Stimulated activated naive CD4-positive, alpha-beta T cell (primary cell): ENCODE measurements at places on chromosomes 2 and 18.

- no peak for DNase-seq
Observed at GRCh38 chr2:159738509-159739390, 26.4 kb downstream of the MARCHF7 start.

DNA sequence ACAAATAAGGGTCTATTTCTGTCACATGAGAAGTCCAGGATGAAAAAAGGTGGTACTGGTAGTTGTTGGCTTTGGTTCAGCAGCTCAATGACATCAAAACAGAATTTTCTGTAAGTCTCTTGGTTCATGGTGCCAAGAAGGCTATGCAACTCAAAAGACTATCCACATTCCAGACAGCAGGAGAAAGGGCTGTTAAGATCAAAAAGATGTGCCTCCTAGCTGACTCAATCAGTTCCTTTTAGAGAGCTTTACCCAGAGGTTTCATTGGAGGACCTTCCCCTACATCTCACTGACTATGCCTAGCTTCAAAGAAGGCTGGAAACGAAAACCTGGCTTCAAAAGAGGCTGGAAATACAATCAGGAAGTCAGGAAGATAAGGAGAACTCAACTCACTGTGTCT, 98.0 kb downstream of the DYM start:
- DNase-seq = no peak

GRCh38 chr2:118296663-118297062, 208.4 kb downstream of the INSIG2 start:
- DNase-seq = no peak

GRCh38 chr2:113875135-113875534, 14.8 kb upstream of the ACTR3 start:
- no peak for DNase-seq

- DNase-seq = no peak
Observed at GRCh38 chr2:124131276-124131675, 106.2 kb downstream of the CNTNAP5 start.

DNA sequence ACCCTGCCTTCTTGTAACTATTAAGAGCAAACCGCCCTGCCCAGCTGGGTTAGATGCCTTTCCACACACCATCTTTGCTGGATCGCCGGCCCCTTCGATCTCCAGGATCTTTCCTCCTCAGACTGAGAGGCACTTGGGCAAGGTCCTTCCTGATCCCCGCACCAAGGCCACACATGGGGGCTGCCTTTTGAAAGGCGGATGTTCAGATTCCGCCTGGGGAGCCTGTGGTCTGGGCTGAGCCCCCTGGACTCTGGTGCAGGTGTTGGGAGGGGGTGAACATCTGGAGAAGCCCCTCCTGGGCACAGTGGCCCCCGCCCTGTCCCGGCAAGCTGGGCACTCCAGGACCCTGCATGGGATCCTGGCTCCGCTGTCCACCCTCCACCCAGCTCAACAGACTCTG, 135.4 kb upstream of the HDAC4 start:
- DNase-seq = no peak

- DNase-seq = no peak
Observed at GRCh38 chr2:227280895-227281294, 44.2 kb upstream of the MFF start.

- no peak for DNase-seq
Observed at GRCh38 chr18:78618726-78619125, 360.9 kb upstream of the SALL3 start.

DNA sequence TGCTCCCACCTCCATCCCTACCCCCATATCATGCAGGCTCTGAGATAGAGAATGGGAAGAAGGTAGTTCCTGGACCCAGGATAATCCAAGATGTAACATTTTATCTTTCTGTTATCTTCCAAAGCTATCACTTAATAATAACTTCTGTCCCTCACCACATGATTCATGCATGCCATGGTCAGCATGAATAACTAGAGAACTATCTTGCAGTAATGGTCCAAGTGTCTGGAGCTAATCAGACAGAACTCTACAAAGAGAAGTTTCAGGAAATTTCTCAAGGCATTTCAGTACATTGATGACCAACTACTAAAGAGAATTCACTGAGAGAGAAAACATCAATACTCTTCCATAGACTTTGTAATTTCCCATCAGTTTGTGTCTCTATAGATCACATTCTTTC, 1469.7 kb upstream of the PIK3C3 start:
- no peak for DNase-seq

DNA sequence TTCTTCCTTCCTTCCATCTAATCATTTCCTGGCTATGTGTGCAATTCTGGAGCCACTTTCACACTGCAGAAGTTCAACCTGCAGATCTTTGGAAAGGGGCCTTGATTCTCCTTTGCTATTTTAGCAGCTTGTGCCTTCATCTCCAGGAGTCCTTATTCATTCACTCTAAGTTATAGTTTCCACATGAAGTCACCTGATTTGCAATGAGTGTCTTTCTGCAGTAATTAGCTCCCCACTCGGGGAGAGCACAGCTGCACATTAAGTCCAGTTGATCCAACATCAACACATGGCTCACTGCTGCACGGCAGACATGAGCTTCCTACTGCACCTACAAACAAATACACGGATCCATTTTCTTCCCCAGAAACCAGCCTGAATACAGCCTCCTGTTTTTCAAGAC, 323.1 kb upstream of the TNP1 start:
- no peak for DNase-seq

DNA sequence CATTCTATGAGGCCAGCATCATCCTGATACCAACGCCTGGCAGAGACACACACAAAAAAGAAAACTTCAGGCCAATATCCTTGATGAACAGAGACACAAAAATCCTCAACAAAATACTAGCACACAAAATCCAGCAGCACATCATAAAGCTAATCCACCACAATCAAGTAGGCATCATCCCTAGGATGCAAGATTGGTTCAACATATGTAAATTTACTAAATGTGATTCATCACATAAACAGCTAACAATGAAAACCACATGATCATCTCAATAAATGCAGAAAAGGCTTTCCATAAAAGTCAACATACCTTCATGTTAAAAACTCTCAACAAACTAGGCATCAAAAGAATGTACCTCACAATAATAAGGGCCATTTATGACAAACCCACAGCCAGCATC, 65.3 kb downstream of the WDPCP start:
- DNase-seq = no peak

DNA sequence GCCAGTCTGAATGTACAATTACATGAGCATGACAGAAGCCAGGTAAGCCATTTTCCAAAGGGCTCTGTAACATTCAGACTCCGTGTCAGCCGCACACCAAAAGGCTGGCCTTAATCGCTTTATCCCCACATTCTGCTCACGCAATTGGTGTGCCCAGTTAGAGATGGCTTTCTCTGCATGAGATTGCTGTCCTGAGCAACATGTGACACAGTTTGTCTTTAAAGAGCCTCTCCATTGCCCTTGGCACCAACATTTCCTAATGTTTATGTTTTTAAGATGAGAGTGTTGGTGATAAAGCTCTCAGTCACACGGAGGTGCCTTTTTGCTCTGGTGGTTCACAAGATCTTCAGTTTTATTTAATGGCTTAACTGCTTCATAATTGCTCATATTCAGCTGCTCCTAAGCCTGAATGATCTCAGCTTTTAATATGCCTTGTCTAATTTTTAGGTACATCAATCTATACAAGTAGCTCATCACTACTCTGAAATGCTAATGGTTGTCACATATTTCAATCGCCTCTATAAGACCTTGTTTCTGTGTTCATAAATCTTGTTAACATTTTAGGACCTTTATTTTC, 164.8 kb upstream of the ACVR2A start:
- DNase-seq = no peak

DNA sequence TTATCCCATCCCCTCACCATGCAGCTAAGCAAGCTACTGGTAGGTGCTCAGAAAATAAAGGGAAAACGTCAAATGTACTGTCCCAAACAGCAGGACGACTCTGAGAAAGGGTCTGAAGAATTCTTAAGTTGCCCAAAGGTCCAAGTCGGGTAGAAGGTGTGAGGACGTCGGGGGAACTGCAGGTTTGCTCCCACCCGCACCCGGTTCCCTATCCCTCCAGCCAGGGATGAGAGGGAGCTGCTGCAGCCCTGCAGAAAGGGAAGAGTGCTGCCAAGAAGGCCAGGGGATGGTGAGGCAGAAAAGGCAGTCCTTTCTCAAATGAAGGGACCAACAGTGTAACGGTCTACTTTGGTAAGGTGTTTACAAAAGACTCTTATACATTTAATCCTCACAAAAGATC, 6.9 kb upstream of the UCN start:
- no peak for DNase-seq

GRCh38 chr2:180291552-180292421, 284.7 kb upstream of the CWC22 start:
- no peak for DNase-seq

DNA sequence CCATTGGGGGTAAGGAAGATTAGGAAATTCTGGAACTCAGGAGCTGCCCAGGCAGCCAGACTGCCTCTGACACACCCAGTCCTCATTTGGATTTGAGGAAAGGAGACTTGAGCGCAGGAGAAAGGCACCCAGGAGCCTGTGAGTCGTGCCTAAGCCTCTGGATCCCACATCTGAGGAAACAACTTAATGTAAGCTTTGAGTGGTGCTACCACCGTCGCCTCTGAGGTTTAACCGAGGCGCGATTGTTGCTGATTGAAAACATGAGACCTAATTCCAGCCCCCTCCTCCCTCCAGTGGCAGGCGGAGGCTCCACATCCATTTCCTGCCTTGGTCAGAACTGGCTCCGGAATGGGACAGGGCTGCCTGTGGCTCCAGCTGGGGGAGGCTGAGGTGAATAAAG, 176.7 kb upstream of the PKDCC start:
- no peak for DNase-seq

DNA sequence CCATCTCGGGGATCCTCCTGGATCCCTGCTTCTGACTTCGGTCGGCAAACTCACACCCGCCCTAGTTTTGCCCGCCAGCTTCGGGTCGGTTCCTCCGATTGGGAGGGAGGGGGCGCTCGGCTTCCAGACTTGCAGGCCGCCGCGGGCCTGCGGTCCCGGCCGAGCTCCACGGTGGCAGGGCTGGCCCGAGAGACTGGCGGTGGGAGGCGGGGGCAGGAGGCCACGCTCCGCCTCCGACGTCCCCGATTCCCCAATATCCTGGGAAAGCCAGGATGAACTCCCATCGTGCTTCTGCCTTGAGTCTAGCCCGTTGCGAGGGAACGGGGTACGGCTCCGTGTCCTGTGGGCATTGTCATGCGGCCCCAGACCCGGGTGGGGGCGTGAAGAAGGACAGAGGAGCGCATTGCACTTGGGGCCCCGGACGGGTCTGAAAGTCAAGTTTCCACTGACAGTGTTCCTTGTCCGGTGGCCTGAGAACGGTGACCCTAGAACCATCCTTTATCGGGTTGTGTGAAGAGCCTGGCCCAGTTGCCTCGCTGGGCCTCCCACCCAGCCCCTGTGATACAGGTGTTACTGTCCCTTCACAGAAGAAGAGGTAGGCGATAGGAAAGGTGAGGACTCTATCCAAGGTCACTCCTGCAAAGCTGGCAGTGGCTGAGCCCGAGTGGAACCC, 2.4 kb upstream of the INHBB start:
- no peak for DNase-seq

DNA sequence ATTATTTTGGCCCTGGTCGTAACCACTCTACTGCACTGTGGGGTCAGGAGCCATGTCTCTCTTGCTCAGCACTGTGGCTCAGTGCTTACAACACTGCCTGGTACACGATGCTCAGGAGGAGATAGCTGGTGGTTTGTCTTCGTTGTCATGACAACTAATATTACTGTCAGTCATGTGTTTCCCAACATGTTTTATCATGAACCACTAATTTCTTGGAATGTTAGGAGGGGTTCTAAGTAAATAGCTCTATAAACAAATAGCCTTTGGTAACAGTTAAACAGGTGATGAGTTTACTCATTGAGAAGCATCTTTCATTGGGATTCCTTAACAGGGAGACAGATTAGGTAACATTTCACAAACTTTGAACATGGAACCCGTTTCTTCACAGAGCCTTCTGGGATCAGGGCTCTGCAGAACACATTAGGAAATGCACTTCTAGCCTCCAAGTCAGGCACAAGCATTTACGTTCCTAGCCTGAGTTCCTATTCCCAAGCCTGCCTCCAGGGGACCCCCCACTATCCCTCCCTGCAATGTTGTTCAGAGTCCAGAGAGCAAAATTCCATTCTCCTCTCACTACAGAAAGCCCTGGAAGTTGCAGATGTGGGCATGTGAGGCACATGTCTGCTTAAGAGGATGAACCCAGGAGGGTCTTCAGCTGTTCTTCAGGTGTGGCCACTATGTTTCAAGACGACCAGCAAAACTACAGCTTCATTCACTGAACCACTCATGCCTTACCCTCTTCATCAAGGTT, 6.4 kb upstream of the RBM44 start:
- no peak for DNase-seq

DNA sequence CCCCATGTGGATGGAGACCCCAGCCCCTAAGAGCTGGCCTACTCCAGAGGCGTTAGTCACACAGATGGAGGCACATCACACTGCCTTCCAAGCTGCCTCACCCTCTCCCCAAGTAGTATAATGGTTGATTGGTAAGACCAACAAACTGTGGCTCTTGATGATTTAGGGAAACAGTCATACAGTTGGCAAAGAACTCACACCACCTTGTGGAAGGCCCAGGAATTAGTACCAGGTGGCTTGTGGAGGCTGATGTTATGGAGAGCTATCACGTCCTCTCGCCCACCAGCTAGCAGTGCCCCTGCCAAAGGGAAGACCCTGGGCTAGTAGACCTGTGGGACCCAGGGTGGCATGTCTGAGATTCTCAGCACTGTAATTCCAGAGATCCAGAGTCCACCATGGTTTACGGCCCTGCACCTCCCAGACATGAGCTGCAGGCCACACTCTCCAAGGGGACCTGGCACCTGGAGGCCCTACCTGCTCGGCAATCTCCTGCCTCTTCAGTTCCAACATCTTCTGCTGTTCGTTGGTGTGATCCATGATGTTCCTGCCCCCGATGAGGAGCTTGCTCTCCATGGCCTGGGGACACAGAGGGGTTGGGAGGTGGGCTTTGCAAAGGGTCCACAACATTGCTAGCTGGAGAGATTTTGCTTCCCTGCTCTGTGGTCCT, 26.3 kb downstream of the KIF3C start:
- DNase-seq = no peak

- no peak for DNase-seq
Observed at GRCh38 chr2:65503746-65504145, 71.3 kb upstream of the SPRED2 start.

DNA sequence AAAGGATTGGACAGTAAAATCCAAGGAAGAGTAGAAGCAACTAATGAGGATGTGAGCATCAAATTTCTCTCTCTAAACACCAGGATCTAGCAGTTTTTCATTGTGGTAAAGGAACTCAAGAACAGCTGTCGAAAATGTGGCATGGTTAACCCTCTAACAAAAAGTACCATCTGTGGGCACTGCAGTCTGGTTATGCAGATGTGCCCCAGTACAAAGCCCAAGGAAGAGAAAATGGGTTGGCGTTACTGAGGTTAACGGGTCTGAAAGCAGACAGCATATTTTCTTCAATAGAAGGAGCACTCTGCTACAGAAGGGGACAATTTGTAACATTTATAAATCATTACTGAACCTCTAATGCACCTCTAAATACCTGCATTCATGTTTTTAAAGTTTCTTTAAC, 253.0 kb upstream of the HNRNPA3 start:
- no peak for DNase-seq
